ENCODE measurements at places on chromosomes 11 and 22. TPM values are rescaled to one million over a fixed set of nuclear protein-coding genes. Genes with fewer than 3 reads are reported as not detected.

The ZBTB16 gene
- 183 TPM for total RNA-seq

The COMMD9 gene
- total RNA-seq = 23.1 TPM

The GAS2L1 gene
- total RNA-seq = 14.4 TPM

The GSTT2B gene
- 9.7 TPM for total RNA-seq

The UBXN1 gene
- total RNA-seq = 129 TPM

The TOM1 gene
- total RNA-seq = 194 TPM

The TRIM48 gene
- not detected for total RNA-seq

The NAALAD2 gene
- 0.46 TPM for total RNA-seq

The MMP8 gene
- 0.20 TPM for total RNA-seq

The SCGB1D2 gene
- total RNA-seq = not detected

The MS4A10 gene
- total RNA-seq = not detected

The LRRC56 gene
- total RNA-seq = 5.4 TPM

DNA sequence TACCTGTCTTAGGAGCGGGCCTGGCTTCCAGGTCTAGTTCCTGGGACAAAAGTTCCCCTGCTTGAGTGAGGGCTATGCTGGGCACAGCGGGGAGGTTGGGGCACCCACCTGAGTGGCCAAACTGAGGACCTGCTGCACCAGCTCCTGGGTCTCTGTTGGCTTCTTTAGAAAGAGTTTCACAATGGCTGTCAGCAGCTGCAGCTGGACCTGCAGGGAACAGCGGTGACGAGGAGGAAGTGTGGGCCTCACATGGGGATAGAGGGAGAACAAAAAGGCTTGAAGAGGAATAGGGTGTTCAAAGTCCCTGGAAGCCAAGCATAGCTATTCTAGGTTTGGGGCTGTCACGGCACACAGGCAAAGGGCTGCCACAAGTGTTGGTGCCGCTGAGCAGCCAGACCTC, 26.7 kb upstream of the RASL10A start:
- DNase-seq = no peak

GRCh38 chr11:1759151-1759850, 4.4 kb downstream of the CTSD start:
- DNase-seq = peak; percentile 25

GRCh38 chr11:118410055-118410745, 8.8 kb downstream of the ATP5MG start:
- no peak for DNase-seq

- DNase-seq = peak; percentile 55
These were observed at the start of gene MUC15 for GRCh38 chr11:26571861-26572654. MUC15 (minus strand) TSS chr11:26572263; CDS start chr11:26567094, 5,169 bp downstream.

DNA sequence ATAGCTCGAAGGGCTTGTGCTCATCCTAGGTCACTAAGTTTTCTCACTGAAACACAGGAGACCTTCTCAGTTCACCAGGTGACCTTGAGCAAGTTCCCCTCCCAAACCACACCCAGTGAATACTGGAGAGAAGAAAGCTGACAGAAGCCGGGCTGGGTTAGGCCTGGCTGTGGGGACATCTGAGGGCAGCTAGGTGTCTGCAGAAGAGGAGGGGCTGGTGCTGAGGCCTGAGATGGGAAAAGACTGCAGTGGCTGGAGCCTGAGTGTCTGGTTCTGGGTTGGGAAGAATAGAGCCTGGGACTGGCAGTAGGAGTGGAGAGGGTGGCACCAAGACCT, 602 bp upstream of the INPP5J start:
- no peak for DNase-seq

- peak; percentile 6 for DNase-seq
These were observed 393.1 kb downstream of the TMEM135 start for GRCh38 chr11:87430821-87431220.

- no peak for DNase-seq
These were observed 313.1 kb upstream of the PITPNB start for GRCh38 chr22:28232204-28232603.

GRCh38 chr11:2563213-2564007, 118.6 kb downstream of the KCNQ1 start:
- no peak for DNase-seq

DNA sequence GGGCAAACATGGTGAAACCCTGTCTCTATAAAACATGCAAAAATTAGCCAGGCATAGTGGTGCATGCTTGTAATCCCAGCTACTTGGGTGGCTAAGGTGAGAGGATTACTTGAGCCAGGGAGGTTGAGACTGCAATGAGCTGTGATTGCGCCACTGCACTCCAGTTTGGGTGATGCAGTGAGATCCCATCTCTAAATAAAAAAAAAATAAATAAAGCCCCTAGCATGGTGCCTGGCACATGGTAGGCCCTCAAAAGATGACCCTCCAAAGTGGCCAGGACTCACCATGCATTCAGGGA, 74.6 kb downstream of the PTPRJ start:
- no peak for DNase-seq

GRCh38 chr11:129249923-129250322, 57.8 kb upstream of the ARHGAP32 start:
- DNase-seq = no peak

DNA sequence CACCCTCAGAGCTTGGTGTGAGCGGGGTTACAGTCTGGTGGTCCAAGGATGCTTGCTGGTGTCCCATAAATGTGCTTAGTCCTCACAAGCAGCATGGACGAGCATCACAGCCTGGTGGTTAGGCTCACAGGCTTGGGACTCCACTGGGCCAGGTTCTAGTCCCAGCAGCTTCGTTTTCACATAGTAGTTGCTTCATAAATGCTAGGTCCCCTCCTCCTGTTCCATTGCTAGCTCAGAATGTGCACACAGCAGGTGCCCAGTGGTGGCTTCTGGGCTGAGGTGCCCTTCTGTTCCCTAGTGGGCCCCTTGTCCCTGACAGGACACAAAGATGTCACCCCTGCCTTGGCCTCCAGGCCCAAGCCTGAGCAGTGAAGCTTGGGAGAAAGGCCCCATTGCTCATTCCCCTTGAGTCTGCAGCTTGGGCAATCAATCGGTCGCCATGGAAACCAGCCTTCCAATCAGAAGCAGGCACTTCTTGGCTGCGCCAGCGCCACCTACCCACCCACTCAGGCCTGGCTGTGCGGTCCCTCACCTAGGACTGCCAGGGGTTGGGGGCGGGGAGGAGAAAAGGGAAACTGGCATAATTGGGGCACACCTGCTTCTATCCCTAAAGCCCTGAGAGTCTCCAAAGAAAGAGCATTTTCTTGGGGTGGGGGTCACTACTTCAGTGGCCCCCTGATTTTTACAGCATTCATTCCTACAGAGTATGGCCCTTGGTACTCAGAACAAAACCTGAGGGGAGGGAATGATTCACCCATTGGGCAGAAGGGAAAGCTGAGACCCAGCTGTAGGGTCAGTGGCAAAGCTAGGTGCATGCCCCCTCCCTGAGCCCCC, 48.1 kb downstream of the CYTH4 start:
- DNase-seq = peak; percentile 89

DNA sequence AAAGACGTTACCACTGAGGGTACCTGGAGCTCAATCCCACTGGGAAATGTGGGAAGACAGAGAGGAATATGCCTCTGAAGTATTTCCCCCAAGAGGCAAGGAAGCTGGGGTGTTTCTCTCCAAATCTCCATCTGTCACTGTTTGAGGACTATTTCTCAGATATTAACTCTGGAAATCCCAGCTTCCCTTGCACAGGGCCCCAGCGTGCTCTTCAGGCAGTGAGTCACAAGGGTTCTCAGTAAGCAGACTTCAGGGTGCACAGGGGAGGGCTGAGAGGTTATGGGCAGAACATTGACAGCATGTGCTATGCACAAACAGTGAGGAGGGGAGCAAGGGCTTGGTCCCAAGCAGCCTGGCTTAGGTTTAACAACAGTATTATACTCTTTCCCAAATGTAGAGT, 60.9 kb upstream of the EED start:
- no peak for DNase-seq

DNA sequence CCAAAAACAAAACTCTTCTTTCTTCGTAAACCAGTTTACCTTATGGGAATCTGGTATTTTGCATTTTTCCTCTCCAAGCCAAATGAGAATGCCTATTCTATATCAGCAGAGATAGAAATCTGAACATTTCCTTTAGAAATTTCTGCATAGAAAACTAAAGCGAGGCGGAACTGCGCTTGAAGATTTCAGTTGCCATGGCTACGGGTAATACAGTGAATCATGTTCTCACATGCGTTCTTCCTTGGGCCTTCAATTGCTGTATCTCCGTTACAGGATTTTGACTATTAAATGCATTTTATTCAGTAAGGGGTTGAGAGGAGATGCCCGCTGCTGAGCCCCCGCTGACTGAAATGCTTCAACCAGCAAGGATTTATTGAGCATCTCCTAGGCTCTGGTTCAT, 108.2 kb upstream of the CRYBB3 start:
- no peak for DNase-seq

- peak; percentile 64 for DNase-seq
These were observed 7.5 kb upstream of the CDKN1C start for GRCh38 chr11:2892967-2893528.

GRCh38 chr11:61752117-61752924, at the start of gene MYRF:
MYRF (plus strand) TSS chr11:61752636; CDS start chr11:61752745, 109 bp downstream.
- peak; percentile 47 for DNase-seq

DNA sequence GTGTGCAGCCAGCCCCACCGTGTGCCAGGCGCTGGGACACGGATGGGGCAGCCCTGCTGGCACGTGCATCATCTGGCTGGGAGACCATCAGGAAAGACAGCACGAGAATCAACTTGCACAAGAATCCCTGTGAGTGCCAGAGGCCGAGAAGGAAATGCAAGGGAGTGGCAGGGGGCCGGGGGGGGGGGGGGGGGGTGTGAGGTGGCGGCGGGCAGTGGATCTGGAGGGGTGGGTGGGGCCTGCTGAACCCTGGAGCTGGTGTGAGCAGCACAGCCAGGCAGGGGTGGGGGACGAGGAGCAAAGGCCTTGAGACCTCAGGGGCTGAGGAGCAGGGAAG, 14.0 kb upstream of the FLRT1 start:
- DNase-seq = no peak

- no peak for DNase-seq
These were observed 10.7 kb downstream of the MS4A15 start for GRCh38 chr11:60767388-60767811.

GRCh38 chr22:46655861-46656608, 35.8 kb downstream of the GRAMD4 start:
- no peak for DNase-seq

DNA sequence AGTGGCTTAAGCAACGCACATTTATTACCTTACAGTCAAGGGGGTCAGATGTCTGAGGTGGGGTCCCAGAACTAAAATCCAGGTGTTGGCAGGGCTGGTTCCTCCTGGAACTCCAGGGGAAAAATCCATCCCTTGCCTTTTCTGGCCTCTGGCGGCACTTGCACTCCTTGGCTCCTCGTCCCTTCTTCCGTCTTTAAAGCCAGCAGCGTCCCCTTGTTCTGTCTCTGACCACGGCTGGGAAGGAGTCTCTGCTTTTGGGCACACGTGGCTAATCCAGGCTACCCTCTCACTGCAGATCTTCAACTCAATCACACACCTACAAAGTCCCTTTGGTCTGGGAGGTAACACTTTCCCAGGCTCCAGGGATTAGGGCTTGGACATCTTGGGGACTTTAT, 73.5 kb upstream of the WNT7B start:
- DNase-seq = no peak

DNA sequence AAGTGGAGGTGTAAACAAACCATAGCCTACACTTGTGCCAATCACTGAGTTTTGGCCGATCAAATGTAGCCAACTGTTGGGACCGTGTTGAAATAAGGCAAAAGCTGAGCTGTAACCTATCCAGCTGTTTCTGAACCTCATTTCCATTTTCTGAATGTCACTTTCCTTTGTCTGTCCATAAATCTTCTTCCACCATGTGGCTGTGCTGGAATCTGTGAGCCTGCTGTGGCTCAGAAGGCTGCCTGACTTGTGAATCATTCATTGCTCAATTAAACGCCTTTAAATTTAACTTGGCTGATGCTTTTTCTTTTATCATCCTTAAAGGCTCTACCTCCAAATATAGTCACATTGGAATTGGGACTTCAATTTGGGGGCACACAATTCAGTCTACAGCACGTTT, 203.1 kb upstream of the MPPED2 start:
- DNase-seq = no peak

DNA sequence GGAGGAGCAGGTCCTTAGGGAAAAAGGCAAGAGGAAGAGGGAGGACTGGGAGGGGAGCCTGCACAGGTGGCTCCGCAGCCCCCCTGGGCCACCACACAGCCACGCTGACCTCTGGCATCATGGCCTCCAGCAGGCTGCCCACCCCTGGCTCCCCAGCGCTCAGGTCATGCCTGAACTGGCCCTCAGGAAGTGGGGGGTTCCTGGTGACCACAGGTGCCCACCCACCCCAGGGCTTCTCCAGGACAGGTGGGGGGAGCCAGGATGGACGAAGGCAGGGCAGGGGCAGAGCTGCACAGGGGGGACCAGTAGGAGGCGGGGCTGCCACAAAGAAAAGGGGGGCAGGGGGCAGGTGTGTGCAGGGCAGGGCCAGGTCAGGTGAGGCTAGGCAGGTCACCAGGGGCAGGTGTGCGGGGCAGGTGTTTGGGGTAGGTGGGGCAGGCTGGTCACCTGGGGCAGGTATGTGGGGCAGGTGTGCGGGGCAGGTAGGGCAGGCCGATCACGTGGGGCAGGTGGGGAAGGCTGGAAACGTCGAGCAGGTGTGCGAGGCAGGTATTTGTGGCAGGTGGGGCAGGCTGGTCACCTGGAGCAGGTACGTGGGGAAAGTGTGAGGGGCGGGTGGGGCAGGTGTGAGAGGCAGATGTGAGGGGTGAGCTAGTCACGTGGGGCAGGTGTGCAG, 997 bp downstream of the DEAF1 start:
- DNase-seq = no peak

GRCh38 chr11:2535673-2536439, 91.0 kb downstream of the KCNQ1 start:
- no peak for DNase-seq

DNA sequence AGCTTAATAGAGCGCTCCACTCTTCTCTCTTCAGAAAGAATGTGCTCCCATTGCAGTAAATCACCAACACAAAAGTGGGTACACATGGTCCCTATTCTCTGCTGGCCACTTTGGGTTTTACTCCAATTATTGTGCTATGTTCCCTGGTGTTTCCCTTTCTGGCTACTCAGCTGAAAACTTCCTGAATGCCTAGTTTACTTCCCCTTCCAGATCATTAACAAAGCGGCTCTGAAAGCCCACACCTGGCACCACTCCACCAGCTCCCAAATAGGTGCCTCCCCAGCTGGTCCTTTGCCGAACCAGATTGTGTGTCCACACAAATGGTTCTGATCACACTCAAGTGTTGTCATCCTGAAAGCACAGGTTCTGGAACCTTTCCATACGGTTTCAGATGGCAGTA, 443.7 kb downstream of the NTM start:
- no peak for DNase-seq

DNA sequence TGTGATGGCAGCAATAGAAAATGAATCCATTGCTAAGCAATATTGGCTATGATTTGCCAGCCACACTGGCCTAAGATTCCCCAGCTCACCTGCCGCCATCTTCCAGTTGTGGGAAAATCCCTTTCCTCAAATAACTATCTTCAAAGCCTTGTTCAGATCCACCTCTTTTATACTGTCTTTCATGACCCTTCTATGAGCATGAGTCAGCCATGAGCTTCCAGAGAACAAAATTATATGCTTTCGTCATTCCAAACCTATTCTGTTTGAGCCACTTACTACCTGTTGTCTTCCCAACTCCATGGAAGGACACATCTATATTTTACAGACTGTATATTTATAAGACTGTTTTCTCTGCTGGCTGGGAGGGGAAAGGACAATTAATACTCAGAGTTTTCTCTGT, 25.0 kb upstream of the PRSS23 start:
- DNase-seq = no peak

- DNase-seq = no peak
These were observed 79.9 kb upstream of the GRIK4 start for GRCh38 chr11:120431633-120432032.

- no peak for DNase-seq
These were observed 9.9 kb downstream of the NUMA1 start for GRCh38 chr11:72070491-72070890.

- peak; percentile 43 for DNase-seq
These were observed at the start of gene PAMR1 for GRCh38 chr11:35525501-35526175. PAMR1 (minus strand) TSS chr11:35525616; CDS start chr11:35525585, 31 bp downstream.

All from upper lobe of left lung (tissue), 6 donors.